WTC11 (cell line): ENCODE measurements at places on chromosomes 5 and 9. TPM values are rescaled to one million over a fixed set of nuclear protein-coding genes. Genes with fewer than 3 reads are reported as not detected.

The BARX1 gene
- total RNA-seq, result 8.9 to 10.6 TPM (median 9.0 TPM) in 3 replicates

The RBM22 gene
- 28.7 to 34.0 TPM (median 31.6 TPM) in 3 replicates for total RNA-seq

The TNFSF15 gene
- 0.09 to 0.11 TPM (median 0.09 TPM) in 3 replicates for total RNA-seq

The IL9 gene
- not detected in 3 replicates for total RNA-seq

The CDHR2 gene
- 0.44 to 1.1 TPM (median 0.63 TPM) in 3 replicates for total RNA-seq

The SLC1A3 gene
- total RNA-seq, result 45.9 to 77.9 TPM (median 53.8 TPM) in 3 replicates

The IL5 gene
- not detected in 3 replicates for total RNA-seq

The RPL12 gene
- total RNA-seq, result 1,902 to 2,162 TPM (median 2,101 TPM) in 3 replicates

The PCDHGA4 gene
- total RNA-seq, result 3.4 to 3.9 TPM (median 3.5 TPM) in 3 replicates

The BTNL8 gene
- total RNA-seq, result 0.48 to 0.96 TPM (median 0.85 TPM) in 3 replicates

The ACOT12 gene
- 0.16 TPM in 1 of 3 replicates, not detected in the others for total RNA-seq

The TMCO6 gene
- 28.7 to 32.6 TPM (median 32.2 TPM) in 3 replicates for total RNA-seq

The PCDHGB1 gene
- total RNA-seq, result 4.9 to 5.6 TPM (median 5.5 TPM) in 3 replicates

The HRCT1 gene
- 0.41 TPM in 1 of 3 replicates, not detected in the others for total RNA-seq

The MELK gene
- 44.6 to 53.2 TPM (median 45.7 TPM) in 3 replicates for total RNA-seq

The C5orf15 gene
- total RNA-seq, result 29.9 to 32.7 TPM (median 30.3 TPM) in 3 replicates

The CAMK2A gene
- total RNA-seq, result 0.13 to 0.16 TPM (median 0.14 TPM) in 3 replicates

The TSTD2 gene
- total RNA-seq, result 16.8 to 19.6 TPM (median 18.3 TPM) in 3 replicates

The CBY3 gene
- total RNA-seq, result 0.25 to 0.37 TPM (median 0.25 TPM) in 3 replicates

The C5orf34 gene
- total RNA-seq, result 7.3 to 9.7 TPM (median 9.4 TPM) in 3 replicates

The PLEKHG4B gene
- 51.4 to 53.0 TPM (median 52.1 TPM) in 3 replicates for total RNA-seq

The LRRC70 gene
- total RNA-seq, result 0.37 to 0.44 TPM (median 0.44 TPM) in 3 replicates

The RLN1 gene
- 0.66 to 0.89 TPM (median 0.87 TPM) in 3 replicates for total RNA-seq

The RLN2 gene
- 4.0 to 4.7 TPM (median 4.3 TPM) in 3 replicates for total RNA-seq

The MTMR12 gene
- total RNA-seq, result 34.9 to 42.7 TPM (median 37.2 TPM) in 3 replicates

The FAM78A gene
- 3.0 to 3.5 TPM (median 3.4 TPM) in 3 replicates for total RNA-seq

The KLHL9 gene
- total RNA-seq, result 15.6 to 17.4 TPM (median 16.1 TPM) in 3 replicates

The SMU1 gene
- 23.2 to 23.3 TPM (median 23.2 TPM) in 3 replicates for total RNA-seq

The PCDHB5 gene
- total RNA-seq, result 6.8 to 12.5 TPM (median 8.5 TPM) in 3 replicates

The GCNT4 gene
- total RNA-seq, result 0.71 to 1.8 TPM (median 0.80 TPM) in 3 replicates

The CTXN3 gene
- not detected in 3 replicates for total RNA-seq

The GPR151 gene
- not detected in 3 replicates for total RNA-seq

The TIMD4 gene
- 0.13 TPM in 1 of 3 replicates, not detected in the others for total RNA-seq

The PDE4D gene
- 1.7 to 3.3 TPM (median 2.0 TPM) in 3 replicates for total RNA-seq

The C1QTNF3 gene
- total RNA-seq, result 1.2 to 2.1 TPM (median 2.0 TPM) in 3 replicates

The PCDHA8 gene
- total RNA-seq, result 0.85 to 1.3 TPM (median 1.3 TPM) in 3 replicates

The DOK3 gene
- total RNA-seq, result 9.0 to 9.9 TPM (median 9.0 TPM) in 3 replicates

The CARD9 gene
- total RNA-seq, result 0.76 to 0.96 TPM (median 0.96 TPM) in 3 replicates

The PCDHGB4 gene
- total RNA-seq, result 7.8 to 9.1 TPM (median 8.8 TPM) in 3 replicates

The RNF183 gene
- 0.17 to 0.25 TPM (median 0.25 TPM) in 3 replicates for total RNA-seq
